ENCODE measurements at places on chromosomes 2 and 18.

- peak; percentile 50 for DNase-seq
Observed at GRCh38 chr2:141534666-141535362, 596.0 kb downstream of the LRP1B start.

DNA sequence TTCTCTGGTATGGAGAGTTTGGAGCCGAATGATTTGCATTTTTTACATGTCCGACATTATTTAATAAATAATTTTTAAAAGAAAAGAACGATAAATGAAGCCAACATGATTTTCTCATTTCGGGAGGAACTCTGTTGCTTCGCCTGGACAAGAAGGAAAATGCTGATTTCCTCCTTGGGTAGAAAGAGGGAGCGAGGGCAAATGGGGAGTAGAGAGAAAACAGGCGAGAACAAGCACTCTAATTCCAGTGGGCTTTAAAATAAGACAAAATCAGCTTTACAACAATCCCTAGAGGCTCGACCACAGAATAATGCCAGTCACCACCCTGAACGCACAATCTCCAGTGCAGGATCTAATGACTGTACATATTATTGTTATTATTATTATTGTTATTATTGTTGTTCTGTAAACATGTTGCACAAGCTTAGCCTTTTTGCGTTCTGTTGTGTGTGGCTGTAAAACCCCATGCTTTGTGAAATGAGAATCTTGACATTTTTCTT lies 3.7 kb downstream of the DLX1 start:
- no peak for DNase-seq

- DNase-seq = no peak
Observed at GRCh38 chr2:172674034-172674967, 61.3 kb upstream of the RAPGEF4 start.

GRCh38 chr2:211981451-211981850 lies 557.2 kb downstream of the ERBB4 start:
- no peak for DNase-seq

- DNase-seq = no peak
Observed at GRCh38 chr2:28193630-28194403, 198.8 kb upstream of the FOSL2 start.

GRCh38 chr2:30323499-30323898 lies 92.2 kb downstream of the LBH start:
- no peak for DNase-seq

DNA sequence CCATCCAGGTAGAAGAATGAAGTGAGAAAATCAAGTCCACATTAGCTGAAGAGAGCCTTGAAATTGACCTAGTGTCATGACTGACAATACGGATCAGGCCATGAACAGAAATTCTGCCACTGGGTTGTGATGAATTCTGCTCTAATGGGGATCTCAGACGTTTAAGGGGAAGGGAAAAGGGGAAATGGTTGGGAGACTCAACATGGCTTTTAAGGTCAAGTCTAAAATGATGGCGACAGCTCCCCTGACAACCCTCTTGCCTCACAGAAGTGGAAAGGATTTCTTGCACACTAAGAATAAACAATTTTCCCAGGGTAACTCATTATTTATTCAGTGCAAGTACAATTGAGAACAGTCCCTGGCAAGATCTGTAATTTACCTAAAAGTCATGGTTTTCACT lies 302.5 kb upstream of the ACVR2A start:
- DNase-seq = no peak

DNA sequence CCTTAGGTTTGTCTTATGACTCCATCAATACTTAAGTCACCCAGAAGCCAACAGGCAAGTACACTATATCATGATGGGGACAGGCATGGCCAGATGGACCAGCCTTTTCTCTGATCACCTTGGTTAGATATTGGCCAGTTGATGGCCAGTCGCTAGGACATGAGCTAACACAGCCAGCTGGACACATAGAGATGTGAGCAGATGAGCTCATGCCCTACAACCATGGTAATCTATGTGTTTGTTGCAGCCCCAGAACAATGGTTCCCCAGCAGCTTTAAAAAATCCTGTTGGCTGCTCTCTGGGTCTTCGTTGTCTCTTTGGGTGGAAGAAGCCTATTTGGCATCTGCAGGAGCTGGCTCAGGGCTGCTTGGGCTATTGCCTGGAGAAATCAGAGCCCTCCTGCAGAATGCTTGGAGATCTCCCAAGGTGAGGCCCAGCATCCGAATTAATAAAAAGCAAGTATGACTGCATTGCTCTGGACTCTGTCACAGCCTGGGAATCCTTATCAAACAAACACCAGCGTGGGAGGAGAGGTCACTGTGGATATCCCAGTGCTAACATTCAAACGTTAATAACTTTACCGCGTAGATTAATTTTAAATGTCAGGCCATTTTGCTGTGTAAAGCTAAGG lies 62.3 kb upstream of the KLHL29 start:
- no peak for DNase-seq

DNA sequence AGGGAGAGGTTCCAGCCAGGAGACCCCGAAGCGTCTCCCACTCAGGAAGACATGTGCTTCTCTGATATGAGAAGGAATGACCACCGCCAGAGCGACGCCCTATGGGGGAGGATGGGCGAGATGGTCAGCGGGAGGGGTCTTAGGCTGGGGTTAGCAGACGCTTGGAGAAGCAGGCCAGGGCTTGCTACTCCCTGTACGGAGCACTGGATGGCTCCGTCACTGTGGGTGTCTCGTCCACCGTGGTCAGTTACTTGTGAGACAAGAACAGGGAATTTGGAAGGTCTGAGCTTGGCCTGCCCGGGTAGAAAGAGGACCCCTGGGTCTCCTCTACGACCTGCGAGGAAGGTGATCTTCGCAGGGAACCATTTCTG lies 39.8 kb downstream of the TMEM18 start:
- no peak for DNase-seq

DNA sequence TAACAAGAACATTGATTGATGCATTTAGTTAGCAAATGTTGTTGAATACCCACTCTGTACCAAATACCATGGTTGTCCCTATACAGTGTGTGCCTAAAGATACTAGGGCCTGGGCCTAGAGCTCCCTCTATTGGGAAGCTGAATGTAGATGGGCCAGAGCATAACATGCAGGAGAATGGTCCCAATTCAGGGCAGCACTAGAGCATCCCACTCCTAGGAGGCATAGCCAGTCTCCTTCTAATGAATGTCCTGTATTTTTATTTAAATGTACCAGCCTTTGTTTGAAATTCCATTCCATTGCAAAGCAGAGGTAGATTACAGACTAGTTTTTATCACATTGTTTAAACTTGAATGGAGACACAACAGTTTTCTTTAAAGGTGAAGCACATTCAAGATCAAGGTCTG lies 90.6 kb downstream of the FEZ2 start:
- DNase-seq = peak; percentile 43

DNA sequence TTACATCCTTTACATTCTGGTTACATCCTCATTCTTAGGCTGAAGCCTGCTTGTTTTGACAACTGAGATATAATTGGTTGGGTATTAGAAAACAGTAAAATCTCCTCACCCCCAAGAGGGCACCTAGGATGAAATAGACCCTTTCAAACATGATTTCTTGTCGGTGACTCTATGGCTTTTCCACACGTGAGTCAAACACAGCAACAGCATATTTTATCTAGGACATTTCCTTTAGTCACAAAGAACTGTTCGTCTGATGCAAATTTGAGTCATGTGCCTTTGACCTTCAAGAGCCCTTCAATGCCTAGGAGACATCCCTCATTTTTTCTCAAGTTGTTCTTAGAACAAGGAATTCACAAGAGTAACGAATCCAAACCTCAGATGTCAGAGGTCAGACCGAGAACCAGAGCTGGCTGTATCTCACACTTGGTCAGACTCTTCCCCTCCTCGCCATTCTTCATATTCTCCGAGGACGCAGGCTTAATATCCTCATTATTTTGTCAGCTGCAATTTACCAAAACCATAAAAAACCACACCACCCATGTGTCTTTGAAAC lies 60.5 kb upstream of the ALKAL2 start:
- DNase-seq = no peak

DNA sequence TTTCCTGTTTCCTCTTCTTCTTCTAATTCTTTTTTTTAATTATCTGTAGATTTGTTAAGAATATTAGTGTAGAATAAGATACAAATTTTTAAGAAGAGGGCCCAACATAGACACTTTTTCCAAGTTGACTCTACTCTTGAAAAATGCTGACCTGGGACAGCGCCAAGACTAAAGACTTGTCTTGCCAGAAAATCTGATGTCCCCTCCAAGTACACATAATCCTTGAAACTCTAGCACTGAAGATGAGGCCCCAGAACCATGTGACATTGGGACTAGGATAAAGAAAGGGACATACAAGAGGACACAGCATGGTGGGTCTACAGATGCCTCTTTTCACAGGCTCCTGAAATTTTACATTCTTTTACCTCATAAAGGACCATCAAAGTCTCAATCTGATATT lies 271.6 kb upstream of the SESTD1 start:
- DNase-seq = no peak

DNA sequence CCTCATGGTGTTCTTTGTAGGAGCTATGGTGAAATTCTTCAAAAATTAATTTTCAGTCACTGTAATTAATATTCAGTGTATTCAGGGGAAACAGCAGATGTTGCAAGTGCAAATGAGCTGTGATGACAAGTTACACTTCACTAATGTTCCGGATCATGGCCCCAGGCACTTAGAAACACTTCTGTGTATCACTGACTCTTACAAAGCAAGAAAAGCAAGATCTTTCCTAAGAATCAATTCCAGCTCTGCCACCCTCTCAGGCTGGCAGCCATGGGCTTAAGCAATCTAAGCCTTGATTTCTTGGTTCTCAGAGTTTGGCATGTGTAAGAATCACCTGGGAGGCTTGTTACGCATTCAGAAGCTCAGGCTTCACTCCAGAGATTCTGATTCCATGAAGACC lies 78.0 kb downstream of the MARCHF4 start:
- no peak for DNase-seq

DNA sequence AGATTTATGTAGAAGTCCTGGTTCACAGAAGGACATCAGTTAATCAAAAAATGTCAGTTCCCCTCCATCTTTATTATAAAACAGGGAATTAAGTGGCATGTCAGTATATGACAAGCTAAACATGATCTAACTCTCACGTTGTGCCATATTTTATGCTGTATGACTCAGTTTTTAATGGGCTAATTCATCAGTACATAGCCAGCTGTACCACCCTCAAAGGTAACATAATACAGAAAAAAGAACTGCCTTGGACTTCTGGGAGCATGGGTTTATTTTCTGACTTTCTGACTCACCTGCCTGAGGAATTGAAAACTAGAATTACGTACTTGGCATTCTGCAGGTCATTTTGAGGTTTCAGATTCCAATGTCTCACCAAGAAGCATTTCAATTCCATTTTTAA lies 135.7 kb downstream of the CMPK2 start:
- no peak for DNase-seq

DNA sequence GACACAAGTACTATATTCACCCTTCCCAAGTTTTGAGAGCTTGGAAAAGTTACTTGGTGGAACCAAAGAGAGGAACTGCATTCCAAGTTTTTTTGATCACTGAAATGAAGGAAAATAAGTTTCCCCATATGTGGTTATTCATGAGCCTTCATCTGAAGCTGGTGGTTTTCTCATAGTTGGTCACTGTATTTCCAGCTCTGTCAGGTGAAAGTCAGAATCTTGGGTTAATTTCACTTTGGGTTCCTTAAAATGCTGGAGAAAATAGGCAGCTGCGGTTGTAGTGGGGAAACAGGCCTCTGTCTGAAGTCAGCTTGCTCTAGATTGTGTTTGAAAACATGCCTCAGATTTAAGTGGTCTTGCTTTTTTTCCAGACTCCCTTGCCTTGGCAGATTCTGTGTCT lies 200.5 kb downstream of the HRH4 start:
- no peak for DNase-seq

DNA sequence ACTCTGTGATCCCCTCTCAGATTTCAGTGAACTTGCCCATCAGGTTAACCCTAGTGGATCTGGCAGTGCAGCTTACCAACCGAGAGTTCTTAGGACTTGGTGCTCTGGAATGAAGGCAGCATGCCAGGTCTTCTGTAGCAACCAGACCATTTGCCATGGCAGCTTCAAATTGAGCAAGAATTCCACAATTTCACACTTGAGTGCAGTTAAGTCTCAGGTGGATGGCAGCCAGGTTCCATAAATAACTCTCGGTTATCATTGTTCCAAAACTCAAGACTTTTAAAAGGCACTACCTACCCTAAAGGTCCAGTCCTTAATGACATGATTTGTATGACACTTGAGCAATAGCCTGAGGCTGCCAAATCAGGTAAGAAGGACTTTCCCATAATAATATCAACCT lies 48.1 kb downstream of the GALNT3 start:
- DNase-seq = peak; percentile 14

- DNase-seq = peak; percentile 65
Observed at GRCh38 chr18:75478996-75479880, 51.7 kb upstream of the SMIM21 start.

GRCh38 chr2:191245046-191245868 lies at the start of gene MYO1B:
MYO1B (plus strand) TSS chr2:191245404; CDS start chr2:191276896, 31,492 bp downstream.
- DNase-seq = no peak

Data from hippocampal formation (tissue), 2 donors.